ENCODE measurements at places on chromosomes 4 and X.

GRCh38 chr4:42633605-42634388 lies 23.1 kb downstream of the ATP8A1 start:
- DNase-seq: no peak

DNA sequence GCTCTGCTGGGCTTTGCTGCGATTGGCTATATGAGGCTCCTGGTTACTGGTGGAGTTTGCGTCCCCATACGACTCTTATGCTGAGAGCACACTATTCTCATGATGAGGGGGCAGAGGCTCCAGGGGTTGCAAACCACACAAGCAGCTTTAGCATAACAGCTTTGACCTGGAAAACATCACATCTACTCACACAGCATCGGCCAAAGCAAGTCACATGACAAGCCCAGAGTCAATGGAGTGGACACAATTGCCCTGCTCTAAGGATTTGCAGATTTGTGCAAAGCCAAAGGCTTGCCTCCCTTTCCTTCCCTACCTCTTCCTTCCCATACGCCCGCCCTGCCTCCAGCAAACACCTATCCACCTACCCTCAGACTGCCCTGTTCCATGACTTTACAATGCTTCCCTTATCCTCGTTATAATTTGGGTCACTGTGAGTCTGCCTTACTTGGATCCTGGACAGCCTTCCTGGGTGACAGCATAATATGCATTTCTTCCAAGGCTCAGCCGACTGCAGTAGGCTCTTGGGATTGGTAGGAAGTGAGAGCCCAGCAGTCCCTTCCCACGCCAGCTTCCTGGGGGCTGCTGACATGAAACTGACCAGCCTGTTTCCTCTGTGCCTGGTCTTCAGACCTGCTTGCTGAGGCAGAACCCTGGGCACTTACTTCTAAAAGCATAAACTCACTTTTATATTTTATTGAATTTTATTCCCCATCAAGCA lies 208.2 kb upstream of the PSAPL1 start:
- DNase-seq: no peak

DNA sequence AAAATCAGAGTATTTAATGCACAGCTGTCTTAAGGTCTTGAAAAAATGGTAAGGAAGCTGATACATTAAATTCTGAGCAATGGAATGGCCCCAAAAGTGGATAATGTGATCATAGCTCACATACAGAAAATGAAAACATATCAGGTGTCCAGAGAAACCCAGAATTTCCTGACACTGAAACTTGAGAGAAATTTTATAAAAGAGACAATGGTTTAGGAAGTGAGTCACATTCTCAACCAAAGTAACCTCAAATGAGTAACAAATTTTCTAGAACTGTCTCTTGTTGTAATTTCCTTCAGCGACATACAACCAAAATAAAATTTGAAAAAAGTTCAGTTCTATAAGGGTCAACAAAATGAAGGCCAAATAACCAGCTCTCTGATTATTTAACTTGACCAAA lies 37.4 kb upstream of the PACRGL start:
- no peak for DNase-seq

DNA sequence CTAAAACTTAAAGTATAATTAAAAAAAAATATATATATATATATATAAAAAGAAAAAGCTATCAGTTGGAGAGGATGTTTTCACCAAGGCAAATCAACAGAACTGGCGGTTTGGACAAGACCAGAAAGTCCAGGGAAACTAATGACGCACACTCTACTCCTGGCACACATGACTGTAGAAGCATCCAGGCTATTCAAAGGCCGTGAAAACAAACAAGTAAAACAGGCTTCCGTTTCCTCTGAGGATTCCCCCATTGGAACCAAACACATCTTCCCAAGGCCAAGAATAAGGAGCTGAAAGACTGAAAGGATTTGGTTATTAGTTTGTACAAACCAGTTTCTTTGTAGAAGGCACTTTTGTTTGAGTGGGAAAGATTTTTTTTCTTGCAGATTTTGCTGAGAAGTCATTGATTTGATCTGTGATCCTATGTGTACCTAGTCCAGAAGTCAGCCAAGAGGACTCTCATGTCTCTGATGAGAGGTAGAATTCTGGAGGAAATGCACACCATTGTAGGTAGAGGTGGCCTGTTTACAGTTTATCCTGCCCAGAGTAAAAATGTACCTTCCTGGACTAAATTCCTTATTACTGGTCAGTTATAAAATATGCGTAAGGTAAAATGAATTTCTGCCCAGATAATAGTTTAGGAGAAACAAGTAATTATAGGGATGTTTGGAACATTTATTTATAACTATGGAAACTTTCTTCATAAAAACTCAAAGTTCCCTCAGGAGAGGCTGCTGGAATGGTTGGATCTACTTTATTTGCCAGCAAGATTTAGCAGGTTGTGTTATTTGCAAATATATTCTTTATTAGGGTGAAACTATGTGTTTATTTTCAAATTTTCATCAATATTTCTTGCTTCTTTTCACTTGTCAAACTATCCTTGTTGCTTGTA lies 66.5 kb downstream of the DMP1 start:
- no peak for DNase-seq

DNA sequence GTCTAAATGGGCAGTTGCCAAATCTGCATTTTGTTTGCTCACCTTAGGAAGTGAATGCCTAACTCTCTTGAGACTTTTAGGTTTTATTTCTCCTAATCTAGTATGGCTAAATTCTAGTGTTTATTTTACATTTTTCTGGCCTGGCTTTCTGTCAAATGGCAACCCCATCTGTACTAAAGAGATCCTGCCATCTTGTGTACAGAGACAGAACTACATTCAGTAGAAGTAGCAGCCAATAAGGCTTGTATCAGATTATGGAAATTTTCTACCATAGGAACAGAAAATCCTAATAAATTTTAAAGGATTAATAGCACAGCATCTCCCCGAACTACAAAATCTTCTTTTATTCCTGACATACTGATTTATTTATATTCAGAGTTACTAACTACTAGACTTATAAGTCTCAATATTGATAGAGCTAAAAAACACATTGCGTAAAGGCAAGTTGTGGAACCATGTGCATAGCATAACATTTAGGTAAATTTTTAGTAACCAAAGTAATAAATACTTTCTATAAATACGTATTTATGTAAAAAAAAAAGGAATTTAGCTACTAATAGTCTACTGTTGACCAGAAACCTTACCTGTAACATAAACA lies 45.5 kb downstream of the TMEM144 start:
- DNase-seq: no peak

GRCh38 chr4:66014146-66014765 lies 344.0 kb upstream of the EPHA5 start:
- DNase-seq: no peak

- DNase-seq: no peak
Measured at GRCh38 chrX:24146283-24146949, 3.1 kb upstream of the ZFX start.

DNA sequence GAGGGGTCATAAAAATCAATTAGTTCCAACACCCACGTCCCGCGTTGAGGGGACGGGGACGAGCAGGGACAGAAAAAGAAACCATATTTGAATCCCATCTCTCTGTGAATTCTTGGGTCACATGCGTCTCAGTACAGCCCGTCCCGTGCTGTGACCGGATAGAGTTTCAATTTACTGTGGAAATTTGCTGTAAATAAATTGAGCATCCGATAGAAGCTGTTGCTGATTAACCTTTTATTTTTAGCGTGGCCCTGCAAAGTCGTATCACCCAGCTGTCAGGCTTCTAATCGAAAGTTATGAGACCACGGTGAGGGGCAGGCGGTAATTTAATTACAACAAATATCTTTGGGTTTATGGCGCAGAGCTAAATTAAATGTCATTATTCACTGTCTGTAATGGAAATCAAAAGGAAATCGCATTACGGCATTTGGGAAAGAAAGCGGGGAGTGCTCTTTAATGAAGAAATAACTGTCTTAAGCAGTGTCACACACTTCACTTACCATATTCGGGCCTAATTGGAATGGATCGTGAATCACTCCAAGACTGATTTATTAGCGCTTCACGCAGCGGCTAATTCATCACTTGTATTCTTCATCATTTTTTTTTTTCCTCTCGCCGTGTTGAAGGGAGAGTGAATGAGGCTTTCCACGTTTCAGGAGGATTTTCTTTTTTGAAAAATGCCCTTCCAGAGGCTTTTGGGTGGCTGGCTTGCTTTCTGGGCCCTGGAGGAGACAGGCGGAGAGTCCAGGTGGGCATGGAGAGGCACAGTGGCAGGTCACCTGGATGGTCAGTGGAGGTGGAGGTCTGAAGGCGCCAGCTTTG lies 7.3 kb downstream of the SHOX start:
- no peak for DNase-seq

DNA sequence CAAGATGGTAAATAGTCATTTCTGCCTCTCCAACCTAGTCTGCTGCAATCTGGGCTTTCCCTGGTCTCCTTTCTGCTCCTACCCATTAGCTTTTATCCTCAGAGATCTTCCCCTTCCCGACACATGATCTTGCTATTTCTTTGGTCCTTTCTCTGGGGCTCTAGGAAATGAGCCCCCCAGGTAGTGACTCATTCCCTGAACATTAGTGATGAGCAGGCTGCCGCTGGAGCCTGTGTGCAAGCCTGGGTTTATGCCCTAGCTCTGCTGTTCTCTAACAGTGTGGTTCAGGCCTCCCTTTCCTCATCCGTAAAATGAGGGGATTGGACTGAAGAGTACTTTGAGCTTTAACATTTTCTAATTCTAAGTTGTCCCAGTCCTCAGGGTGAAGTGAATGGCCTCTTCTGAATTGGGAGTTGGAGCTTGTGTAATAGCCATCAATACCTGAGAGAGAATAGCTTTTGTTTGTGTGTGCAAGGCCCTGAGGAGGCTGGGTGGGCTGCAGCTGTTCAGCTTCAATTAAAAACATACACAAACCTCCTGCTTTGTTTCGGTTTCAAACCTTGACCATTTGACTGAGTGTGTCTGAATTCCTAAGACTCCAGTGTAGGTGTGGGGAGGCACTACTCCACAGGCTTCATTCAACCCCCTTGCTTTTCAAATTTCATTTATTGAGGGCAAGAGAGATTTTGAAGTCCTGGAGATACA lies 115.6 kb upstream of the SCML1 start:
- DNase-seq: no peak

DNA sequence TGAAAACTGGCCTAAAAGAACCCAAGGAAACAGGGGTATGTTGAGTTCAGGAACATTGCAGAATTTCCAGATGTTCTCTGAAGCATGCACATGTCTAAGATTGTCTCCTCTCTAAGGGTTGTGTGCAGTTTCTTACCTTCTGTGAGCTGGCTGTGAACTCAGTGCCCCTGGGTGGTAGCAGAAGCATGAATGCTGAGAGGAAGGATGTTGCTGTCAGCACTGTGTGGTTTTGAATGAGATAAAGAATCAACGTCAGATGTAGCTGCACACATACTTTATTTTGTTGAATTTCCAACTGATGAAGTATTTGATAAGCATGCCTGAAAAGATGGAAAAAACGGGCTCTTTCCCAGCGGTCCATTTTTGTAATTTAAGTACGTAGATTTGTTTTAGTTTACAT lies 23.8 kb upstream of the CD38 start:
- DNase-seq: no peak

GRCh38 chr4:23425570-23425969 lies 464.3 kb downstream of the PPARGC1A start:
- no peak for DNase-seq

DNA sequence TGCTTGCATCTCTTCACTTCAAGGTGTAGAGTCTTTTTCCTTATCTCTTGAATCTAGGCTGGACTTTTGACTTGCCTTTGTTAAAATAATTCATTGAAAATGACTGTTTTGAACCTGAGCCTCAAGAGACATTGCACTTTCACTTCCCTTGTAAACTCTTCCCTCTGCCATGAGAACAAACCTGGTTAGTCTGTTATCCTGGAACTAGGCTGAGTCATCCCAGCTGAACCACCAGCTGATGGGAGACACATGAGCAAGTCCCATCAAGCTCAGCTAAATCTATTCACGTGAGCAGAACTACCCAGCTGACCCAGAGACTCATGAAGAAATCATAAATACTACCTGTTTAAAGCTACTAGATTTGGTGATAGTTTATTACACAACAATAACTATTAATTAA lies 202.3 kb upstream of the CENPE start:
- no peak for DNase-seq

GRCh38 chrX:2549876-2550275 lies 49.1 kb upstream of the DHRSX start:
- DNase-seq: no peak

- DNase-seq: no peak
Measured at GRCh38 chr4:26568446-26568994, 15.4 kb upstream of the TBC1D19 start.

- no peak for DNase-seq
Measured at GRCh38 chr4:138561906-138562305, 319.8 kb upstream of the SLC7A11 start.

- DNase-seq: peak; percentile 8
Measured at GRCh38 chr4:138938366-138938690, 77.3 kb upstream of the NOCT start.

DNA sequence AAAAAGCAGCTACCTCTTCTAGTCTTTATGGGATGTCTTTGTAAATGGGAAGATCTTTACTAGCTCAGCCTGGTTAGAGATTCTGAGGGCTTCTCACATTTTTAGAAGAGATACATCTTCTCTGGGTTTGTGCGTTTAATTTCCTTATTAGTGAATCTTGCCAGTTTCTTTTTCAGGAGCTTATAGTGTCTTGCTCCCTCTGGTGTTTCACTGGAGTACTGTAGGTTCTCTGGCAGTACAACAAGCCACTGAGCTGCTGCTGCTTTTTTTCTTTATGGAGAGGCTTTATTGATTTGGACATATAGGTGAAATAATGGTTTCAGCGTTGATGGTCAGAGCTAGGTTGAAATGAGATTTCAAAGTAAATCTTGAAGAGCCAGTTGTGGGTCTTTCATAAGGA lies 82.9 kb downstream of the LAS1L start:
- DNase-seq: peak; percentile 0

DNA sequence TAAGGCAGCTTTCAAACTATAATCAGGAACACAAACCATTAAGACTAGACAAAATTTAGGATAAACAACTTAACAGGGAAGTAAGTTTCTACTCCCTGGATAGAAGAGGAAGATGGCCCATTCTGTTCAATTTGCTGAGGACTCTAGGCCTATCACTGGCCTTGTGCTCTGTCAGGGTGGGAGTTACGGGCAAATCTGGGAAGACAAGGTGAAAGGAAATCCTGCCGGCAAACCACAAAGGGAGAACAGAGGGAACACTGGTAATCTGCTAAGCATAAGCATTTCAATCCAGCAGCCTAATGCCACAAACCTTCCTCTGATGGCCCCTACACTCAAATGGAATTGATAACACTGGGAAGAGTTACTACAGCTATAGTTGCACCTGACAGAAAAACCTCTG lies 8.3 kb downstream of the GPR82 start:
- no peak for DNase-seq

Measured in SHP77 treated with DMSO at 0.1 percent for 48 hours (cell line).